Stimulated activated CD4-positive, alpha-beta T cell treated with anti-CD3 and anti-CD28 coated beads, Interleukin-2, amount 100 ng/mL, for 4 hours (primary cell): ENCODE measurements at places on chromosomes 12 and 14.

GRCh38 chr12:104637604-104638003 lies 180.9 kb downstream of the CHST11 start:
- DNase-seq = no peak

DNA sequence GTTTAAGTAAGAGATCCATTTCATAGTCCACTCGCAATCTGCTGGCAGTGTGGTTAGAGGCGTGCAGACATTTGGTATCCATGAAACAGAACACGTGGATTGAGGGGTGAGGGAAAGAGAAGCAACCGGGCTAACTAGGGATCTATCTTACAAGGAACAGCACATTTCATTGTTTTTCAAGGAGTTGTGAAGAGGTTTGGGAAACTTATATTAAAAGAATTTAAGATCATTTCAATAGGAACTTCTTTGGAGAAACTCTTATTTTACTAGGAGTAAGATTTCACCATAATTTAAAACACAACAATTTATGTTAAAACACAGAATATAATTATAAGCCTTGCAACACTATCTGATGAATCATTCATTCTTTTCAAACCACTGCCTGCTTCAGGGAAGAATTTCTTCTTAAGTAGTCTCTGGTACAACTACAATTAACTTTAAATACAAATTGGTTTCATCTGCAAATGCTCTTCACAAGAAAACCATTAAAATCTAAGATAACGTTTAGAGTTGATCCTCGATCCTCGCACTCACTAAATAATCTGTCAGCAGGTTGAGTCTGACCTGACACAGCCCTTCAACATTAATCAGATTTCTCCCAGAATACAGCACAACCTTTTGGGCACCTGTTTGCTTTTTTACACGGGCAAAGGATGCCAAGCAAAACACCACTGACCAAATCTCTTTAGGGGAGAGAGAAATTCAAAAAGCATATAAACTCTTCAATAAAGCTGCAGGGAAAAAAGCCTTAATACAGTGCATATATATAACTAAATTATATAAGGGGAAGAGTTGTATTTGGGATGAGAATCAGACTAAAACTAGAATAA lies 27.3 kb downstream of the PPTC7 start:
- no peak for DNase-seq

GRCh38 chr14:69263364-69263763 lies 3.4 kb downstream of the GALNT16 start:
- DNase-seq = no peak

GRCh38 chr12:13171921-13172859 lies 24.3 kb upstream of the EMP1 start:
- no peak for DNase-seq

GRCh38 chr12:111037047-111037446 lies 116.7 kb upstream of the MYL2 start:
- no peak for DNase-seq
